Sigmoid colon (tissue), 7 donors: ENCODE measurements at places on chromosomes 12 and 14. TPM values are rescaled to one million over a fixed set of nuclear protein-coding genes. Genes with fewer than 3 reads are reported as not detected.

GRCh38 chr14:76729953-76730505 is 31.2 kb upstream of the VASH1 start:
- H3K4me1 ChIP-seq: no peaks in the 10 kb centered on the region
- no peaks in the 10 kb centered on the region for H3K27me3 ChIP-seq
- H3K4me3 ChIP-seq: no peak overlapping the region
- DNase-seq: no peak
- no peaks in the 10 kb centered on the region for H3K36me3 ChIP-seq

- DNase-seq: peak; percentile 88
- peaks cover 13% of the 10 kb centered on the region for H3K4me1 ChIP-seq
- peak overlapping the region; percentile 66 for H3K27ac ChIP-seq
- no peaks in the 10 kb centered on the region for H3K36me3 ChIP-seq
- no peak overlapping the region for H3K4me3 ChIP-seq
Observed at GRCh38 chr12:16349131-16349460, 1.7 kb downstream of the MGST1 start.

- H3K27ac ChIP-seq: no peak overlapping the region
- H3K4me1 ChIP-seq: no peaks in the 10 kb centered on the region
- H3K27me3 ChIP-seq: no peaks in the 10 kb centered on the region
- no peaks in the 10 kb centered on the region for H3K36me3 ChIP-seq
Observed at GRCh38 chr14:30333934-30334333, 225.0 kb upstream of the G2E3 start.

DNA sequence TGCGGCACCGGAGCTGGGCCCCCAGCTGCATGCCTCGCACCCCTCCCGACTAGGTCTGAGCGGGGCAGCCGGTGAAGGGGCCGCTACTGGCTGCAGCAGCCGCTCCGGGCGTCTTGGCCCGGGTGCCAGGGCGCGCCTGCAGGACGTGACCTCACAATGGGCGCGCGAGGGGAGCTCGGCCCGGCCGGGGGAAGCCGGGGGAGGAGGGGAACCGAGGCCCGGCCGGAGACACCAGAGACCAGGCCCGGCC is 353 bp downstream of the BAG5 start:
- H3K4me3 ChIP-seq: peak overlapping the region; percentile 95
- peaks cover 26% of the 10 kb centered on the region for H3K36me3 ChIP-seq
- H3K27ac ChIP-seq: peak overlapping the region; percentile 98
- H3K27me3 ChIP-seq: no peaks in the 10 kb centered on the region

DNA sequence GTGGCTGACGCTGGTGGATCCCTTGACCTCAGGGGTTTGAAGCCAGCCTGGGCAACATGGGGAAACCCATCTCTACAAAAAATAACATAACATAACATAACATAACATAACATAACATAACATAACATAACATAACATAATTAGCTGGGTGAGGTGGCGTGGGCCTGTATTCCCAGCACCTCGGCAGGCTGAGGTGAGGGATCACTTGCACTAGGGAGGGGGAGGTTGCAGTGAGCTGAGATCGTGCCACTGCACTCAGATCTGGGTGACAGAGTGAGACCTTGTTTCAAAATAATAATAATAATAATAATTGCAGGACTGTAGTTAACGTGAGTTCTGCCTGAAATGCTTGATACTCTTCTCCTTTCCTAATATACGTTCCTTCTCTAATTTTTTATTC is 1.3 kb downstream of the MAGOHB start:
- no peaks in the 10 kb centered on the region for H3K36me3 ChIP-seq
- H3K4me3 ChIP-seq: no peak overlapping the region
- no peaks in the 10 kb centered on the region for H3K4me1 ChIP-seq
- DNase-seq: no peak
- H3K27me3 ChIP-seq: no peaks in the 10 kb centered on the region
- H3K27ac ChIP-seq: peak overlapping the region; percentile 89

DNA sequence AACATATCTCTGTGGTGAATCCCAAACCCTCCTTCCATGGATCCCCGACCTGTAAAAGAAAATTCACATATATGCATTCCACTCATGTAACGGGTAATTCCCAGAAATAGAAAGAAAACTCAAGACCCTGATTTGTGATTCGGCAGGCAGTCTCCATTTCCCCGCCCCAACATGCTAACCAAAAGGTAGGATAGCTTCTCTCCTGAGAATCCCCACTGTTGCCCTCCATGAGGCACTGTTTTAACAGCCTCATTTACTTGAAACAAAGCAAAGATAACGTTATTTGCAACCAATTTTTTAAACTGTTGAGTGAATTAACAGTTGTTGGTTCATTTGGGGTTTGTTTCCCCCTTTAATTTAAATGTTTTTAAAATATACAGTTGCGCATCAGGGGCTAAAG is 774 bp upstream of the SLC2A13 start:
- no peaks in the 10 kb centered on the region for H3K36me3 ChIP-seq
- peaks cover 28% of the 10 kb centered on the region for H3K4me1 ChIP-seq
- DNase-seq: no peak
- no peaks in the 10 kb centered on the region for H3K27me3 ChIP-seq
- peak overlapping the region; percentile 93 for H3K27ac ChIP-seq

DNA sequence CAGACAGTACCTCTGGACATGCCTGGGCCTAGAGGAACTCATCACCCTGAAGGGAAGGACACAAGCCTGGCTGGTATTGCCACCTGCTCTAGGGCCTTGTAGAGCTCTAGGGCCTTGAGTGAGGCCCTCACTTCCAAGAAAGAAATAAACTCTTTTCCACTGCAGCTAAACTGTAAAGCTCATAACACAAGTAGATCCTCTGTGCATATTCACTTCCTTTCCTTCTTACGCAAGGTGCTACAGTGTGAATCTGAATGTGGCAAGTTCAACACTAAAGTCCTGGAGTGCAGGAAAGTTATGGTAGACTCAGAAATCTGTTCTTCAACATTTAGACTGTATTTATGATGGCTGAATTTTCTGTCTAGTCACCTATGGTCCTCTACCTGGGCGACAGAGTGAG is 14.5 kb downstream of the RNASE3 start:
- H3K27ac ChIP-seq: no peak overlapping the region
- no peaks in the 10 kb centered on the region for H3K4me1 ChIP-seq
- no peak for DNase-seq
- H3K36me3 ChIP-seq: no peaks in the 10 kb centered on the region
- H3K27me3 ChIP-seq: no peaks in the 10 kb centered on the region
- no peak overlapping the region for H3K4me3 ChIP-seq

GRCh38 chr12:56188778-56189098 is 545 bp downstream of the SMARCC2 start:
- no peaks in the 10 kb centered on the region for H3K27me3 ChIP-seq
- peak overlapping the region; percentile 93 for H3K27ac ChIP-seq
- H3K4me3 ChIP-seq: peak overlapping the region; percentile 90
- peaks cover 19% of the 10 kb centered on the region for H3K36me3 ChIP-seq
- peak; percentile 72 for DNase-seq
- H3K4me1 ChIP-seq: peaks cover 32% of the 10 kb centered on the region

DNA sequence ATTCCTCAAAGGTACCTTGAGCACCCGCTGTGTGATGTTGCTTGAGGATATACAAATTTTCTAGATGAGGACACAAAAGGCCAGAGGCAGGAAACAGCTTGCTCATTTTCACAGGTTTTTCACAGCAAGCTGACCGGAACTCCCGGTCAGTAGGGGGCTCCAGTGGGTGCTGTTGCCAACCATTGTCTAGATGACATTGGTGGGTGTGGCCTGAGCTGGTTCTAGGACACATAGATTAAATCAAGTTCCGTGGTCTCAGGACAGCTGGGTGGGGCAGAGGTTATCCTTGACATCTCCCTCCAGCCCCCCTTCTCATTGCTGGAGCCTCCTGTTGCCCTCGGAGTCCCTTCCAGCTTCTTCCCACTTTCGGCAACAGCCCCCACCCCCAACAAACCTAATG is 153.6 kb upstream of the FKBP4 start:
- DNase-seq: peak; percentile 54
- no peaks in the 10 kb centered on the region for H3K4me1 ChIP-seq
- no peaks in the 10 kb centered on the region for H3K36me3 ChIP-seq
- no peak overlapping the region for H3K4me3 ChIP-seq

GRCh38 chr12:27646149-27646548 is 50.1 kb upstream of the REP15 start:
- DNase-seq: no peak
- peaks cover 6% of the 10 kb centered on the region for H3K4me1 ChIP-seq
- no peaks in the 10 kb centered on the region for H3K27me3 ChIP-seq
- no peak overlapping the region for H3K27ac ChIP-seq

DNA sequence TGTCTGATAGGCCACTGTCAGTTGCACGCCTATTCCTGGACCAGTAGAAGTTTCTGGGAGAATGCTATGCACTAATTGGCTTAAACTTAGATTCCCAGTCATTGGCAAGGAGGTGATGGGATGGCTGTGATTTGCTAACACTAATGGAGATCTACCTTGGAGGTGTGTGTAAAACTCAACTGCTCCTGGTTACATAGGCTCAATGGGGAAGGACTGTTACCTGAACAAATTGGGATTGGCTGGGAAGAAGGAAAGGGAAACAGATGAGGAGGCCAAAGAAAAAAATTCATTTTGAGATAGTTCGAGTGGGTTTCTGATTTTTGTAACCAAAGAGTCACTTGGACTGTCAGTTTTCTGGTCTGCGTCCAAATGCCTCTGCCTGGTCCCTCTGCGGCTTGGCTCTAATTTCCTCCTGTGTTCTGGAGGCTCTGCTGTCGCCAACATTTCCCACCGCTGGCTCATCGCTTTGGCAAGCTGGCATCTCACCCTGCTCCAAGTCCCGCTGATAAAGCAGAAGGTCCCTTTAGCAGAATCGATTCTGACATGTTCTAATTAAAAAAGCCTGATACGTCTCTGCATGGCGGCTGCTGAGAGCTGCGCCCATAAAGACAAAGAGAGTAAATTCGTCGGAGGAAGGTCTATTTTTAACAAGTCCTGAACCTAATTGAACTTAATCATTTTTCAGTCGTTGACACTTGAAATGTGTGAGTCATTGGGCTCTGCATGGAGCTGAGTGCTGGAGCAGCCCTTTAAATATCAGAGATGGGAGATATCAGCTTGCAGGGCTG is 2.0 kb upstream of the CCDC63 start:
- H3K36me3 ChIP-seq: no peaks in the 10 kb centered on the region
- no peak overlapping the region for H3K27ac ChIP-seq
- no peaks in the 10 kb centered on the region for H3K27me3 ChIP-seq
- DNase-seq: no peak

GRCh38 chr14:89308232-89308959 is 108.6 kb downstream of the FOXN3 start:
- H3K4me3 ChIP-seq: no peak overlapping the region
- no peaks in the 10 kb centered on the region for H3K27me3 ChIP-seq
- no peak overlapping the region for H3K27ac ChIP-seq

DNA sequence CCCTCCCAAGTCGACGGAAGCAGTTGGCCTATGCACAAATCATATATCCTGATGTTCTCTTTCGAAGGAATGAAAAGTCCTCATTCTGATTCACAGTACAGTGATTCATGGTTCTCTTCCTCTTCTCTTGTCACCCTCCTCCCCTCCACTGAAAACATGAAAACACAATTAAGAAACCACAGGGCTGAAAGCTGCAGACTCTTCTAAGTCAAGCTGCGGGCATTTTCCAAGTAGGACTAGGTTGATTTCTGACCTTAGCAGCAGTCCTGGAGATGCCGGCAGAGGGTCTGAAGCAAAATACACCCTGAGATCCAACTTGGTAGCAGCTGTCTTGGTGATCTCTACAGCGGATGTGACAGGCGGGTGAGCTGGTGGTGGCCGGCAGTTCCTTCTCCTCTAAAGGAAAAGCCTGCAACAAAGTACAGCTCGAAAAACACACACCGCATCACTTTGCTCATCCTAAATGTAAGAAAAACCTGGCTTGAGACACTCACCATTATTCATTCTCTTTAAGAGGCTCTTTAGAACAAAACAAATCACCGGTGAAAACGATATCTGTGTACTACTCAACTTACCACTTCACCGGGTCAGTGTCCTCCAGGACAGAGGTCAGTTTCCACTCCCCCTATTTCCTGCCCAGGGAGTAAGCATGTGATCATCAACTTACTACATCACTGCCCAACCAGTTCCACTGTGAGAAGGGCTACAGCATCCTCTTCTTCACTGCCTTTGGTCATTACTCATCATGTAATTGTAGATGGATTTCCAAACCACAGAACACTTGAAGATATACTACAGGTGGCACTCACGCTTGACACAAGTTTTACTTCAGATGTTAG is 6.0 kb downstream of the TMCC3 start:
- peak overlapping the region; percentile 21 for H3K27ac ChIP-seq
- H3K36me3 ChIP-seq: no peaks in the 10 kb centered on the region
- no peak for DNase-seq
- H3K27me3 ChIP-seq: no peaks in the 10 kb centered on the region
- no peak overlapping the region for H3K4me3 ChIP-seq

- no peak overlapping the region for H3K27ac ChIP-seq
- H3K4me1 ChIP-seq: no peaks in the 10 kb centered on the region
- H3K36me3 ChIP-seq: peaks cover 4% of the 10 kb centered on the region
- H3K27me3 ChIP-seq: peaks cover 9% of the 10 kb centered on the region
- no peak for DNase-seq
Observed at GRCh38 chr12:6691473-6691872, 2.3 kb upstream of the ZNF384 start.

- no peak overlapping the region for H3K4me3 ChIP-seq
- no peak for DNase-seq
- no peaks in the 10 kb centered on the region for H3K27me3 ChIP-seq
- peaks cover 78% of the 10 kb centered on the region for H3K4me1 ChIP-seq
- no peak overlapping the region for H3K27ac ChIP-seq
- H3K36me3 ChIP-seq: no peaks in the 10 kb centered on the region
Observed at GRCh38 chr14:51331486-51332367, 91.7 kb downstream of the TMX1 start.

DNA sequence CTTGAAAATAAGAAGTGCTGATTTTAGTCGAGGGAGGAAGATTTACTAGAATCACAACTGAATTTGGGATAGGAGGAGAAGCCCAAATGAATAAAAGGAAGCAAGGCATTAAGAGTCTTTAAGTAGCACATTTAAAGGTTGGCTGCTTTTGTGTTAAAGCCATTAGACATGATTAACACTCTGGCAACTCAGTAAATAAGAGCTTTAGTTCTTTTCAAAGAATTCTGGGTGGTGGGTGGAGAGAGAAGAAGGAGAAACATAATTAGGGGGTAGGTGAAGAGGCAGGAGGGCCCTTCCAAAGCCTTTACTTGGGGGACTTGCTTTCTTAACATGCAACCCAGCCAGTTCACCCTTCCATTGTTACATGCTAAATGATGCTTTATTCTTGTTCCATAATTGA is 284.6 kb upstream of the SEL1L start:
- no peaks in the 10 kb centered on the region for H3K4me1 ChIP-seq
- H3K27ac ChIP-seq: no peak overlapping the region
- no peak for DNase-seq
- H3K4me3 ChIP-seq: no peak overlapping the region

The CLIP1 gene
- 19.5 TPM for polyA plus RNA-seq

The FAM186B gene
- polyA plus RNA-seq: not detected

The RNU4-1 gene
- polyA plus RNA-seq: not detected

The RBP5 gene
- 4.2 TPM for polyA plus RNA-seq

The BCL11B gene
- polyA plus RNA-seq: 0.23 TPM

The KLRF1 gene
- polyA plus RNA-seq: 1.2 TPM

The ARG2 gene
- 0.60 TPM for polyA plus RNA-seq

The STK38L gene
- polyA plus RNA-seq: 20.1 TPM

The LRFN5 gene
- 0.55 TPM for polyA plus RNA-seq

The LRRIQ1 gene
- not detected for polyA plus RNA-seq

The EMC9 gene
- polyA plus RNA-seq: 20.6 TPM
